ENCODE measurements at places on chromosomes 2 and 18.

DNA sequence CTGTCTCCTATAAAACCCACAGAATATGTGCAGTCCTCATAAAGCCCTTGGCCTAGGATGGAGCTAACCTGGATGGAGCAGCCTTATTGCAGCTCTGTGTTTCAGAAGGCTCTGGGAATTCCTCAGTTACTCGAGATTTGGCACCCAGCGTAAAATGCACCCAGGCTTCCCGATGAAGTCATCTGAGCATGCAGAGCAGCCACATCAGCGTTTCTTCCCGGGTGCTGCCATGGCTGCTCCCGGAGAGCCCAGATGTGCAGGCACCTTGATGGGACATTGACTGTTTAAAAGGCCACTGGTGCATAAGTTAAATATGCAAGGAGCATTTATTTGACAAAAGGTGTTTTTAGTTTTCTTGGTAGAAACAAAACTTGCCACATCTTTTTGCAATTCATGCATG lies 115.2 kb downstream of the MBP start:
- no peak for DNase-seq

DNA sequence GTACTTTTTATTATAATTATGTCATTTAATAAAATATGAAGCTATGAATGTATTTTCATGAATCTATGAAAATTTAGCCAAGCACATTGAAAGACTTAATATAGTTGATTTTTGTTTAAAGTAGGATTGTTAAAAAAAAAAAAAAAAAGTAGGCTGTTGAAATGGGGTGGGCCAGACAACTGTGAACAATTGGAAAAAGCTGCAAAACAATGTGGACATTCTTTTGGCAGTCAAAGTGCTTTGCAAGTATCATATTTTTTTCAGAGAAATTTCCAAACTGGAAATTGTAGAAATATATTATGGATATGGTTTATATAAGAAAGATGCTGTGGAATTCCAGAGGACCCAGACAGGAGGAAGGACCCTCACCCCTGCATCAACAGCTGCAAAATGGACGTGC lies 82.1 kb downstream of the ETAA1 start:
- no peak for DNase-seq

DNA sequence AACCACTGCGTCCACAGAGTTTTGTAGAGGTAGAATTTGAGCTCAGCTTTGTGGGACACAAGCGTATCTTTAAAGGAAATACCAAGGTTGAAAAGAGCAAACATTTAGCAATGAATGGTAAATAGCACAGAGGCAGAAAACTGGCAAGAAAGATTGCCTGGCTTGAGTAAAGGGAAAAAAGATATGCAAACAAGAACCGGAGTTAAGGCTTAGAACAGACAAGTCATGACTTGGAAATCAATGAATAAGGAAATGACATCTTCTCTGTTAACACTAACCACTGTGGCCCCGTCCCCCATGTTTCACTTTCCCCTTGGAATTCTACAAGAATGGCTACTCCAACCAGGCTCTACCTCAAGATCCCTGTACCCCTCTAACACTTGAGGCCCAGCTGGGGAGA lies 3.8 kb downstream of the STAM2 start:
- DNase-seq: no peak

GRCh38 chr2:172489681-172490080 lies 62.3 kb downstream of the ITGA6 start:
- DNase-seq: no peak
